ENCODE measurements at places on chromosomes 2 and 18. TPM values are rescaled to one million over a fixed set of nuclear protein-coding genes. Genes with fewer than 3 reads are reported as not detected.

EFHD1 gene
- total RNA-seq, result 7.7 TPM

VPS4B gene
- total RNA-seq, result 63.6 TPM

DNA sequence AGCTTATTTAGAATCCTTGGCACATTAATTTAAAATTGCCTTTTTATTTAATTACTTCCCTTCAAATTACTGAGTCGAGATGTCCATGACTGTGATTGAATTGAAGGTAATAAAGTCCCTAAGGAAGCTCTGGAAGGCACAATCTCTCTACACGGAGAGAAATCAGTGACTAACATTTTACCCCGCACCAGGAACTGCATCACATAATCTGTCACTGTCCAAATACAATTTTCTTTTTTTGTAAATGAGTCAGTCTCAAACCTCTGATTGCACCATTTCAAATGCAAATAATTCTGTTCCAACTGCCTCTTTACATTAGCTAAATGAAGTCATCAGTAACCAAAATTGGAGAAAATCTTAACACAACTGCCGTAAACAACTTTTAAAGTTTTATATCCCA, 311.9 kb downstream of the CCDC178 start:
- H3K27ac ChIP-seq, result no peak overlapping the region
- no peak overlapping the region for H3K4me3 ChIP-seq
- no peak for DNase-seq
- H3K4me1 ChIP-seq, result no peaks in the 10 kb centered on the region
- H3K36me3 ChIP-seq, result no peaks in the 10 kb centered on the region
- H3K27me3 ChIP-seq, result no peaks in the 10 kb centered on the region

DNA sequence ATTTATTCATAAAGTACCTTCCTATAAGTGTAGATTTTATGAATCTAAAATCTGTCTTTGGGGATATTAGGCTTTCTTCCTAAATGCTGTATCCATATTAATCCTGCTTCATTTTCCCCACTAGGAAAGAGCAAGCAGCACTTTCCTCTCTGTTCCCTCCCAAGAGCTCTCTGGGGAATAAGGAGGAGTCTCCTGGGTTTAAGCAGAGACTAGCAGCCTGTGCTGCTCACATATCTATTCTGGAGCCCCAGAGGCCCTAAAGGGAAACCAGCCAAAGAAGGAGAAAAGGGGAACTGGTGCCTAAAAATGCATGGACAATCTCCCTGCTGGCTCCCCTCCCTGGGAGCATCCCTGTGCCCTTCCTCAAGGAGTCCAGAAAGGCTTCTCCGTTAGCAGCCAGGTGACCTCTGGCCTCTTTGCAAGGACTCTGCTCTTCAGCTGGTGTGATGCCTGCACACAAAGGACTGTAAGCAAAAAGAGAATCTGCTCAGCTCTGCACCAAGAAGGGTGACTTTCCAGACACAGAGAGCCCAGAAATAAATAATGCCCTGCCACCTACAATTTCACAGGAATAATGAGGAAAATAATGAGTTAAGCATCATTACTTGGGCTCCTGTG, 270.6 kb downstream of the SS18 start:
- no peaks in the 10 kb centered on the region for H3K27me3 ChIP-seq
- H3K4me1 ChIP-seq, result no peaks in the 10 kb centered on the region
- no peak overlapping the region for H3K4me3 ChIP-seq
- no peak for DNase-seq

DNA sequence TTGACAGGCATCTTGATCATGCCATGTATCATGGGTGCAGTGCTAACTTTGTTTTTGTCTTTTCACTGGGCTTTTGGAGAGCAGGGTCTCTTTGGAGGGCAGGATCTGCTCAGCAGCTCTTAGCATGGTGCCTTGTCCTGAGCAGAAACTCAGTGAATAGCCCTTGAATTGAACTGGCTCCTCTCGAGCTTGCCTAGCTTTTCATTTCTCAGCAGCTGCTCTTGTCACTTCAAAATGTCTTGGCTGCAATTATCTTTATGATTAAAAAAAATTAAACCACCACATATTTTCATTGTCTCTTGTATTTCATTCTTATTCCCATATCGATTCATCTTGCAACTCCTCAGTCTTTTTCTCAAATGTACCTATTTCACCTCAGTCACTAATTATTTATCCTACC, 50.5 kb downstream of the CCDC85A start:
- no peaks in the 10 kb centered on the region for H3K4me1 ChIP-seq
- no peak overlapping the region for H3K4me3 ChIP-seq
- H3K36me3 ChIP-seq, result no peaks in the 10 kb centered on the region
- DNase-seq, result no peak
- H3K27me3 ChIP-seq, result no peaks in the 10 kb centered on the region
- no peak overlapping the region for H3K27ac ChIP-seq

CXCR4 gene
- total RNA-seq, result 55.1 TPM

GRCh38 chr2:239548451-239548871, 147.6 kb upstream of the HDAC4 start:
- H3K27me3 ChIP-seq, result no peaks in the 10 kb centered on the region
- H3K4me3 ChIP-seq, result no peak overlapping the region
- no peak for DNase-seq
- H3K27ac ChIP-seq, result no peak overlapping the region
- H3K4me1 ChIP-seq, result no peaks in the 10 kb centered on the region

GRCh38 chr2:95063086-95063958, 37.8 kb downstream of the MAL start:
- H3K4me1 ChIP-seq, result no peaks in the 10 kb centered on the region
- no peak overlapping the region for H3K4me3 ChIP-seq
- DNase-seq, result no peak
- no peak overlapping the region for H3K27ac ChIP-seq
- H3K27me3 ChIP-seq, result no peaks in the 10 kb centered on the region

PAX3 gene
- total RNA-seq, result not detected

DNA sequence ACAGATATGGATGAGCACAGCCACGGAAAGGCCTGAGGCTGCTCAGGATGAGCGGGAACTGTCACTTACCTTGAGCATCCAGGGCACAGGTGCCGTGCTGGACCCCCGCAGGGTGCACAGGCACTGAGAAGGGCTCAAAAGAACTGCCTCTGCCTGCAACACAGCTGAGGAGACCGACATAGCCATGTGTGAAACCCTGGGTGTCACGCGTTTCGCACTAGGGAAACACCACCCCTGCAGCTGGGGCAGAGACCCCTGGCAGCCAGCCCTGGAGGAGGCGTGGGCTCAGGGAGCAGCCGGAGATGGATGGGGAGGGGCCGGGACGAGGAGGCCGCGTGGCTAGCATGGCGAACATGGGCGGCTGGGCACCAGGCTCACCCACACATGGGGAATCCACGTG, 228.9 kb downstream of the EIPR1 start:
- no peak overlapping the region for H3K4me3 ChIP-seq
- H3K27me3 ChIP-seq, result no peaks in the 10 kb centered on the region
- H3K4me1 ChIP-seq, result no peaks in the 10 kb centered on the region
- no peak for DNase-seq
- H3K36me3 ChIP-seq, result no peaks in the 10 kb centered on the region

EVA1A gene
- 31.7 TPM for total RNA-seq

GRCh38 chr2:6111781-6112261, 419.6 kb downstream of the SOX11 start:
- no peak overlapping the region for H3K27ac ChIP-seq
- H3K36me3 ChIP-seq, result no peaks in the 10 kb centered on the region
- no peaks in the 10 kb centered on the region for H3K27me3 ChIP-seq
- no peaks in the 10 kb centered on the region for H3K4me1 ChIP-seq
- H3K4me3 ChIP-seq, result no peak overlapping the region

- no peak overlapping the region for H3K27ac ChIP-seq
- H3K4me1 ChIP-seq, result no peaks in the 10 kb centered on the region
- no peaks in the 10 kb centered on the region for H3K27me3 ChIP-seq
- no peak for DNase-seq
- H3K4me3 ChIP-seq, result no peak overlapping the region
- no peaks in the 10 kb centered on the region for H3K36me3 ChIP-seq
Observed at GRCh38 chr2:84247532-84247931, 211.5 kb downstream of the SUCLG1 start.

DNA sequence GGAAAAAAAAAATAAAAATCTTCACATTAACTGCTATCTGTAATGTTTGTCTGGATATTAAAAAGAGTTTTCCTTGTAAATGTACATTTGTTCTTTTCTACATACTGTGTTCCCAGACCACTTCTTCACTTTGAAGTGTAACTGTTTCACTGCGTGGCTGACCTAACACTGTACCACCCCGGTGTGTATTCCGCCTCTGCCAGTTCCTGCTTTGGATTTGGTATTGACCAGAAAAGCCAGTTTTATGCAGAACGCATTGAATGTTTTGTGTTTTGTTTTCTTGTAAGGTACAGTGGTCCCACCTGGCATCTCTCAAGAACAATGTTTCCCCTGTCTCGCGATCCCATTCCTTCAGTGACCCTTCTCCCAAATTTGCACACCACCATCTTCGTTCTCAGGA, 128.2 kb upstream of the IL1R2 start:
- H3K27ac ChIP-seq, result no peak overlapping the region
- DNase-seq, result no peak
- no peaks in the 10 kb centered on the region for H3K27me3 ChIP-seq
- no peaks in the 10 kb centered on the region for H3K4me1 ChIP-seq
- no peak overlapping the region for H3K4me3 ChIP-seq

MAP2 gene
- total RNA-seq, result 22.6 TPM

GRCh38 chr2:75065402-75066008, 107.1 kb downstream of the POLE4 start:
- H3K27me3 ChIP-seq, result no peaks in the 10 kb centered on the region
- DNase-seq, result no peak
- H3K4me3 ChIP-seq, result no peak overlapping the region
- no peak overlapping the region for H3K27ac ChIP-seq

DNA sequence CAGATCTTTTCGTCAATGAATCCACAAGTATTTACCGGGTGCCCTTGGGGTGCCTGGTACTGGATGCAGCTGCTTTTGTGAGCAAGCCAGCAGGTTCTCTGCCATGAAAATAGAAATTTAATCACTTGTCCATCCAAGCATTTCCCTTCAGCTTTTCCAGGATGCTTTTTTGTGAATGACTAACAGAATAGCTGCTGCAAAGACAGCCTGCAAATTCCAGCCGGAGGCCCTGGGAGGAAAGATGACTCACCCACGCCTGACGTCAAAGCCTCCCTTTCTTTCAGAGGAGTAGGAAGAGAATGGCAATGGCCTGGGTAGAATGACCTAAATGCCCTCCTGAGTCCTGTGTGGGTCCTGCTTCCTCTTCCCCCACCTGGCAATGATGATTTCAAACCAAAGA, 111.9 kb downstream of the AP1S3 start:
- H3K4me1 ChIP-seq, result no peaks in the 10 kb centered on the region
- H3K4me3 ChIP-seq, result no peak overlapping the region
- H3K27me3 ChIP-seq, result no peaks in the 10 kb centered on the region
- no peaks in the 10 kb centered on the region for H3K36me3 ChIP-seq
- no peak overlapping the region for H3K27ac ChIP-seq
- no peak for DNase-seq

DNA sequence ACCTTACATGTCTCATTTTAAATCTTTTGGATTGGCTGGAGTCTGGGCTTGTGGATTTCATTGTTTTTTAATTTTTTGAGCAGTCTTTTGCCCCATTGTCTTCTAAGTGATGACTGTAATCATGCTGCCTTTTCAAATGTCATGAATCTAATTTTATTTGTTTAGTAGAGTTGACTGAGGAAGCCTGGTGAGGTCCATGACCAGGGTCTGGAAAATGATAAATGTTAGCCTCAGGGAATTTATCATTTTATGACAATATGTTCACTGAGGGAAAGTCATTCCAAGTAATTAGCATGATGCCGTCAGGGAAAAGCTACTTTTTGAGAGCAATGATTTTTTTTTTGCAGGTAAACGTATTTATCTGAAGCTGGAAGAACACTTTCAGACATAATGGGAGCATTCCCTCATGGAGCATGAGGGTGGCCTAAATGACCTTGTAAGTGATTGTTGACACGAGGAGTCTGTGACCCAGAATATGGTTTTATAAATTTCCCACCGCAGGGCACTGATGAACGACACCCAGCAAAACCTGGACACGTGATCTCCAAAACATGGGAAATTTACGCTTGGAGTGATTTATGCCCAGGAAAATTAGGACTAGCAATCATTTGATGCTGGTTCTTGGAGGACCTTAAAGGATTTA, 155.3 kb upstream of the NABP1 start:
- no peak overlapping the region for H3K4me3 ChIP-seq
- H3K4me1 ChIP-seq, result no peaks in the 10 kb centered on the region
- DNase-seq, result no peak
- no peaks in the 10 kb centered on the region for H3K27me3 ChIP-seq
- H3K36me3 ChIP-seq, result no peaks in the 10 kb centered on the region
- no peak overlapping the region for H3K27ac ChIP-seq

DNA sequence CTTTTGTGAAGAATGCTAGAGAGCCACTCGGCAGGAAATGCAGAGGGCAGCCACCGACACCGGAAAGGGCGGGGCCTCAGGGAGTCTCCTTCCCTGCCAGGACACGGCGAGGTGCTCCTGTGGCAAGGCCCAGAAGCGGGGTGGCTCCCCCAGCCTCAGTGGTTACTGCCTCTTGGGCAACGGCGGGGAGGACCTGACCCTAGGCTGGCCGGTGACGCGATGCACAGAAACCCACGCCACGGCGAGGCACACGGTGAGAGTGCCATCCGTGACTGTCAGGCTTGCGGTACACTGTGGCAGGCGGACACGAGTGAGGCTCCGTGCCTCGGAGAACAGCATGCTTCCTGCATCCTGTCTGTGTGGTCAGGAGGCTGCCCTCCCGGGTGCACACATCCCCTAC, 47.8 kb downstream of the ZAP70 start:
- H3K4me3 ChIP-seq, result no peak overlapping the region
- DNase-seq, result no peak

DNA sequence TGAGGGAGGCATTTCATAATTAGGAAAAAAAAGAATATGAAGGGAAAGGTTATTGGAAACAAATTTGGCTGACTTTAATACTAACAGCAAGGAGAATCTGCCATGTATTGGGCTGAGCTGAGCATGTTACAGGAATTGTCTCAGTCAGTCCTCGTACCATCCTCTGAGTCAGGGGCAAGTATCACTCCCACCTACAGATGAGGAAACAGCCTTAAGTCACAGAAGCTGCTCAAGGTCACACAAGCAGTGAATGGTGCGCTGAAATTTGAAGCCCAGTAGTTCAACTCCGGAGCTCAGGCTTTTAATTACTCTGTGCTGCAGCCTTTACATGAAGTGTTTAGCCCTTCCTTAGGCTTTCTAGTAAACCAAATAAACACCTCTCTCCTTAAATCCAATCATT, 17.3 kb downstream of the PROKR1 start:
- DNase-seq, result no peak
- H3K27ac ChIP-seq, result no peak overlapping the region
- no peaks in the 10 kb centered on the region for H3K36me3 ChIP-seq

CTNNA2 gene
- not detected for total RNA-seq

- no peaks in the 10 kb centered on the region for H3K36me3 ChIP-seq
- no peaks in the 10 kb centered on the region for H3K27me3 ChIP-seq
- H3K27ac ChIP-seq, result peak within 1 kb of the TSS; percentile 47
- no peak within 1 kb of the TSS for H3K4me3 ChIP-seq
Observed at GRCh38 chr2:240624950-240625621, at the start of gene GPR35. Gene GPR35 (plus strand): TSS chr2:240625480. CDS start chr2:240629953, 4,473 bp downstream.

GRCh38 chr2:18600255-18600613, 10.9 kb upstream of the NT5C1B start:
- DNase-seq, result no peak
- H3K4me1 ChIP-seq, result no peaks in the 10 kb centered on the region
- no peak overlapping the region for H3K4me3 ChIP-seq
